Stimulated activated CD4-positive, alpha-beta T cell treated with anti-CD3 and anti-CD28 coated beads, Interleukin-4, amount 100 ng/mL, for 24 hours (primary cell): ENCODE measurements at places on chromosomes 7 and 10.

GRCh38 chr10:100289641-100290040 is 3.2 kb upstream of the BLOC1S2 start:
- DNase-seq = no peak

- no peak for DNase-seq
Measured at GRCh38 chr7:41771717-41772116, 68.8 kb upstream of the INHBA start.

GRCh38 chr10:118963933-118964332 is 65.6 kb upstream of the NANOS1 start:
- DNase-seq = no peak

DNA sequence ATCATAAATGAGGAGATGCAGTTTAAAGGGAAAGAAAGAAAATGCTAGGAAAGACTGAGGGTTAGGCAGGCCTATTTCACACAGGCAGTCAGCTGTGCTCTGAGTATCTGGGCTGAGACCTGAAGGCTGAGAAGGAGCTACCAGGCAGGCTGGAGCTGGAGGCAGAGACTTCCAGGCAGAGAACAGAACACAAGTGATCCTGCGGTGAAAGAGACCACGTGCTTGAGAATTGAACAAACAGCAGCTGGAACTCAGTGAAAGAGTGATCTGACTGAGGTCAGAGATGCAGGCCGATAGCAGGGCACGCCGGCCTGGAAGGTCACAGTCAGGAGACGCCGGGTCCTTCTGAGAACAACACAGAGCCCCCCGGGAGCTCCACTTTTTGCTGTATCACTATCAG is 147.8 kb downstream of the ADAM12 start:
- no peak for DNase-seq

DNA sequence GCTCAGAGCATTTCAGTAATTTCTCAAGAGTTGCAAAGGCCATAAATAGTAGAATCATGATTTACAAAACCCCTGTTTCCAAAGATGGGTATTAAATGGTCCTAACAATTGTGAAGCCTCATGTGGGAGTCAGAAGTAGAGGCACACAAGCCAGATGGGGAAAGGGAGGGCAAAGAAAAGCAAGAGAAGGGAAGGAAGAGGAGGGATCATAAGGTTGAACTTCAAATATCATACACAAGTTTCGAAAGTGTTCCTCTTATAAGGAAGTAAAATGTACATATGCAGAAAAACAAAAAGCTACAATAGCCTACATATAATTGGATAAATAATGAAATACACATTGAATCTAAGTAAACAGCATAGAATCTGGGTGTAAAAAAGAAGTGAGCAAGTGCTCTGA is 6.0 kb downstream of the LIPN start:
- DNase-seq = no peak
